ENCODE measurements at places on chromosomes 12 and 14.

DNA sequence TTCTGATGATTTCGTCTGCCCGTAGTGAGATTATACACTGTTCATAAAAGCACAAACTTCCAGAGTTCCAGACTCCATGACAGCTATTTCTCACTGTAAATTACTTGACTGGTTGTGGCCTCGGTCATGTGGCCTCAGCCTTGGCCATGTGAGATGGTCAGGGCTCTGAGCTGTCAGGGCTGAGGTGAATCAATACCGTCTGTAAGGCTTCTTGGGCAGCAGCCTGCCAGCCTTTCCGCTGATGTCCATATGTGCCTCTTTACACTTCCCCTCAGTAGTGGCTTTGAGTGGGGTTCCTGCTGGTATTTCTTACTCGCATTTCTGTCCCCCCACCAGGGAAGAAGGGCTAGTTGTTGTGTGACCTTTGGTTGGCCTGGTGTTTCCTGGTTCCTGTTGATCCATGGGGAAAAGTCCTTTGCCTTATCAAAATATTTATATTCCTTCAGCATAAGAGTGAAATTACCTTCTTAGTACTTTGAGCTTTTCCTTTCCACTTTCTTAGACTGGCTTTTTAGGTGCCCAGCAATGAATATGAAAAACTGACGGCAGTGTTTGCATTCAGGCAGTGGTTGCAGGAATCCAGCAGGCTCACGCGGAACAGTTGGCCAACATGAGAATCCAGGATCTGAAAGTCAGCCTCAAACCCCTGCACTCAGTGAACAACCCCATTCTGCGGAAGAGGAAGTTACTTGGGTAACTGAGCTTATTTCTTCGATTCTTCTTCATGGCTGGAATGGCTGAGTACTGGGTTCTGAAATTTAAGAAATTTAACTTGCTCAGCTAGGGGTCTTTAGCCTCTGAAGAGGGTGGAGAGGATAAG lies 46.1 kb downstream of the MAPKAPK5 start:
- no peak for DNase-seq

GRCh38 chr14:102241147-102241546 lies 63.8 kb downstream of the MOK start:
- DNase-seq: no peak

DNA sequence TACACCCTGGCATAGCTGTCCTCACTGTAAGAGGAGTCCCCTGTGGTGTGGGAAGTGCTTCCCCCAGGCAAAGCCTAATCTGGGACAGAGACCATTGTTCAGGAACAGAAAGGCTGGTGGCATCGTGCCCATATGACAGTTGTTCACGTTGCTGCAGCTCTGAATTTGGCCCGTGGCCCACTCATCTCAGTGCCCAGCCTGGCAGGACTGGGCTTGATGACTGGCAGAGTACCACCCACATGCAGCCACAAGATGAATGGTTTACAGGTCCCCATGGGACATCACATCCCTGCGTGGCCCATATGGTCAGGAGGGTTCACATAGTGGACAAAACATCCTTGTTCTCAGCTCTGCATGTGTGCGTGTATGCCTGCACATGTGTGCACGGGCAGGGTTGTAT lies 17.5 kb downstream of the IQSEC3 start:
- no peak for DNase-seq

GRCh38 chr14:27958757-27959156 lies 807.8 kb upstream of the FOXG1 start:
- no peak for DNase-seq

DNA sequence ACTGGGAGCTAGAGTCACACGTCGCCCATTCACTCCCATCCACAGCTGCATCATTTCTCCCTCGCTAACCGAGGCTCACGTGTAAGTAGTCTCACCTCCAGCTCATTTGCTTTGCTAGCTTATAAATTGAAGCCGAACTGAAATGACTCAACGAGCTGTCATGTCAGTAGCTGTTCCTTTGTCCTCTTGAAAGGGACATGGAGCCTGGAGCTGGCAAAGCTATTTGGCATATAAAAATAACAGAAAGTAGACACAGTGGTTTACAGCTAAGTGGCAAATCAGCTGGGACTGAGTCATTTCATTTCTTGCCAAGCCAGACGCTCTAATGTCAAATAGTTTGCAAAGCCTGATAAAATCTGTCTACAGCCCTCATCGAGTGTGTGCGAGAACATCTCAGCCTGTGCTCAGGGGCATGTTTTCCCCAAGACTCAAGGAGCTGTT lies 114.4 kb upstream of the TMEM233 start:
- DNase-seq: no peak

DNA sequence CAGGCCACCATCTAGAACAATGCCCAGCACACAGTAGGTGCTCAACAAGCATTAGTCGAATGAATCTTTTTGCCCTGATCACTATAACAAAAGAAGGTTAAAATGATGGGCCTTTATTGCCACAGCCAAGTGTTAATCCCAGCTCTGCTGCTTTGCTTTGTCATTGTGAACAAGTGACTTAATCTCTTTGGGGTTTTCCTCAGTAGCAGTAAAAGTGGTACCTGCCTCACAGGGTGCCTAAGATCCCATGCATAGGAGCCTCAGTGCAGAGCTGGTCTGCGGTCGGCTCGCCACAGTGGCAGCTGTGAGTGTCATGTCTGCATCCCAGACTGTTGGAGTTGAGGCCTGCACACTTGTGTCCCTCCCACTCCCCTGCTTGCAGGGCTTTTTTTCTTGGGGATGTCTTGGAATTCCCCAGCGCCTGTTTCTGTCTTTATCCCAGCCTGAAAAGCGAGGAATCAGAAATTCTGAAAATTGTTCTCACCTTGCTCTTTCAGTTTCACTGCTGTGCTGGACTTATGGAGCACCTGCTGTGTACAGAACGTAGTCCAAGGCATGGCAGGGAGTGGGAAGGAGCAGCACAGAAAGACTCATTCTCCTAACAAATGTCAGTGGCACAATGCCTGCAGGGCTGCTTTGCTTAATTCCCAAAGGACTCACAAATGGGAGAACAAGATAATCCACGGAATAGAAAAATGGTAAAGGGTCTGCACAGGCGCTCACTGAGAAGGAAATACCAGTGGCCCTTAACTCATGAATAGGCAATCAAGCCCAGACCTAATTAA lies 90.8 kb downstream of the EML1 start:
- no peak for DNase-seq

DNA sequence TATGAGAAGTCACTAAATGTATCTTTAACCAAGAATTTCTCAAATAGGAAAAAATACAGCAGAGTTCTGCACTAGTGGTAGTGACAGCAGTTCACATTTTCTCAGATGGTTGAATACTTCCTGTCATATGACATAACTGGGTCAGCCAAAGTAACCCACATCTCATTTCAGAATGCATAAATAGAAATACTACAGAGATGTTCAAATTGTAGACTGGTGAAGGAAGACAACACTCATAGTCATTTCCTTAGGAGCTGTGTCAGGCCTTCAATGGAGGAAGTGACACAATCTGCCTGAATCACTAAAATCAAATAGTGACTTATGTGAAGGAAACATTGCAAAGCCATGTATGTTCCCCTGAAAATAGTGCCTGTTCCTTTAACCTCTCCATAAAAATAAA lies 32.4 kb downstream of the FERMT2 start:
- no peak for DNase-seq

DNA sequence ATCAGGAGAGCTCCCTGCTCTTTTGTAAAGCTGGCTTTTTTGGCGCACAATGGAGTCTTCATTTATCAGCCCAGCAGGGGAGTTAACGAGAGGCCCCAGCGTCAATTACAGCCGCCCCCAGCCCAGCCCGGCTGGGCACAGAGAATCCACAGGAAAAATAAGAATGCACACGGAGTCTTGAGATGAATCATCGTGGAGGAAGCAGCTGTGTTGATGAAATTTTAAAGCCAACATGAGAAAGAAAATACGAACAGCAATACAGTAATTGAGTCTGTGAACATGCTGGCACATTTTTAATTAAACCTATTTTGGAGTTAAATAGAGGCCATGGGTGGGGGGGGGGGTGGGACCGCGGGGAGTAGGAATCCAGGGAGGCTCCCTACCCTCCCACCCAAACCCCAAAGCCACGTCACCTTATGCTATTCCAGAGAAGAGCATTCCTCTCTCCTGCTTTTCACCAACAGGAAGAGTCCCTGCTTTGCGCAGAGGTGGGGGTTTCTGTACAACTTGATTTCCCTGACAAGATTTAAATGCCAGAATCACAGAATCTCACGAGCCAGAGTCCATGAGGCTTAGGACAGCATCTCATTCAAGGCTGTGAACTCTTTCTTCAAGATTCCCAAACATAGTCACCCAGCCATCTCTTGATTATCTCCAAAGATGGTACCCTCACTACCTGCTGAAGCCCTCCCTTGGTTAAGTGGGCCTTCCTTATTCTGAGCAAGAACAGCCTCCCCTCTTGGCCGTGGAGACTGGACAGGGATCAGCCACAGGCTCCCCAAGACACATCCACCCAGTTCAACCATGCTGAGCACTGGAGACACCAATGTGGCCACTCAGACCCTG lies 50.3 kb downstream of the CCNK start:
- DNase-seq: no peak

- DNase-seq: no peak
These were observed 19.6 kb downstream of the SLC25A29 start for GRCh38 chr14:100286484-100287191.

- no peak for DNase-seq
These were observed 39.4 kb downstream of the SH2B3 start for GRCh38 chr12:111444925-111445725.

GRCh38 chr12:28742791-28743190 lies 406.3 kb upstream of the FAR2 start:
- no peak for DNase-seq

- no peak for DNase-seq
These were observed 4.9 kb downstream of the HNRNPA1 start for GRCh38 chr12:54285150-54286041.

DNA sequence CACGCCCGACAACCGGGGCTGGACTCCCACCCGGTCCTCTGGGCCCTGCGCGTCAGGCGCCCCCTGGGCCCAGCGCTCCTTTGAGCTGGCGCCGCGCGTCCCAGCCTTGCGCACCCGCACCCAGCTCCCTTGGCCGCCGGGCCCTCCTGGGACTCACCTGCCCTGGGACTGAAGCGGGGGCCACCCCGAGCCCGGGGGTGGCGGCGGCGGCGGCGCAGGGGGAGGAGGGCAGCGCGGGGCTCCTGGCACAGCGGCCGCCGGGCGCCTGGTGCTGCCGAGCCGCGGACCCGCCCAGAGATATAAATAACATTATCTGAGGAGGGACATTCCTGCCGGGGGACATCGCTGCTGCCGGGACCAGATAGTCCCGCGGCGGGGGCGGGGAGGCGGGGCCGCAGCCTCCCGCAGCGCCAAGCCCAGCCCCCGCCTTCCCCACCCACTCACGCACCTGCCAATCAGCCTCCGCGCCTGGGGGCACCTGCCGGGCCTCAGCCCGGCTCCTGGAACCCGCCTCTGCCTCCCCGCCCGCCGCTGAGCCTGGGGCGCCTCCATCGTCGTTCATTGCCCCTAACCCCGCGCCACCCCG lies at the start of gene SPTB:
Gene SPTB (minus strand): TSS at position 273 of the 586 bp plus-strand sequence. CDS start 56,813 bp downstream, outside the sequence.
- DNase-seq: no peak

- DNase-seq: no peak
These were observed 106.5 kb downstream of the ZC3H14 start for GRCh38 chr14:88669346-88669745.

DNA sequence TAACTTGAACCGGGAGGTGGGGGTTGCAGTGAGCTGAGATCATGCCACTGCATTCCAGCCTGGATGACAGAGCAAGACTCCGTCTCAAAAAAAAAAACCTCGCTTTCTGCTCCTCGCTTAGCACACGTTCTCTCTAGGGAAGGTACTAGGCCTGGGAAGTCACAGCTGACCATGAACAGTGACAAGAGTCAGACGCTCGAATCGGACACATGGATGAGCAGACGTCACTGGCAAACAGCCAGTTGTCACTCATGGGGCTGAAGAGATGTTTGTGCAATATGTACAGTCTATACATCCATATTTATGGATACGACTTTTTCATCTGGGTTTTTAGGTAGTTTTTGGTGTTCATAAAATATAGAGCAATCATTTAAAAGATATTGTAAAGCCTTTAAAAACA lies 19.4 kb downstream of the TCHP start:
- DNase-seq: no peak

- no peak for DNase-seq
These were observed 37.3 kb downstream of the PPTC7 start for GRCh38 chr12:110545812-110546211.

- no peak for DNase-seq
These were observed 1029.8 kb upstream of the TMEM132C start for GRCh38 chr12:127237151-127237550.

GRCh38 chr14:95236221-95236620 lies 78.9 kb upstream of the DICER1 start:
- DNase-seq: no peak

- no peak for DNase-seq
These were observed 74.2 kb downstream of the PPM1H start for GRCh38 chr12:62860501-62861411.

GRCh38 chr14:63290741-63291430 lies 27.8 kb downstream of the GPHB5 start:
- DNase-seq: no peak

DNA sequence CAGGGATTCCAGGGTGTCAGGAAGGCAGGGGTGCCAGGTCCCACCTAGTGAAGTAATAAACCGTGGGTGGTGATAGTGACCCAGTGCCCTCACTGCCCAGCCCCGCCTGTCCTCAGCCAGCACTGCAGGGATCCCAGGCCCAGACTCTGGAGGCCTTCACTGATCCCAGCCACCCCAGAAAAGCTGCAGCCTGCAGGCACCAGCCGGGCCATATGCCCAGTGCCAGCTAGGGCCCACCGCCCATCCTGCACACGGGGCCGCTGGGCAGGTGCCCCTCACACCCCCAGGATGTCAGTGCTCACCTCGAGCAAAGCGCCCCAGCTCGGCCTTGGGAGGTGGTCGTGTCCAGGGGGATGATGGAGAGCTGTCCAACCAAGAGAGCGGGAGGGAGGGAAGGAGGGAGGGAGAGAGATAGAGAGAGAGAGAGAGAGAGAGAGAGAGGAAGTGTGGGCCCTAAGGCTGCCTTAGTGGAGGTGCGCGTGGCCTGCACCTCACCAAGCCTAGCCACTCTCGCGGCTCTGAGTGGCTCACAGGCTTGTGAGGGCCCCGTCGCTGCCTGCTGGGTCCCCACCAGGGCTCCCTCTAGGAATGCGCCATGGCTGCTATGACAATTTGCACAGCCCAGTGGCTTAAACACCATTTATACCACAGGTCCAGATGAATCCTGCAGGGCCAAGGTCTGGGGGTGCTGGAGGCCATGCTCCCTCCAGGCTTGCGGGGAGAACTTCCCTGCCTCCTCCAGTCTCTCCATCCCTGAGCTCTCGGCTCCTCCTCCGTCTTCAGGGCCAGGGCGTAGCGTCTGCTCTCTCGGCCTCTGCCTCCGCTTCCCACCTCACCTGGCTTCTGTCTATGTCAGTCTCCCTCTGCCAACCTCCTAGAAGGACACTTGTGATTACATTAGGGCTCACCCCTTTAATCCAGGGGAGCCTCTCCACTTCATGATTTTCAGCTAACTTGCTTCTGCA lies 401.0 kb downstream of the TMEM121 start:
- no peak for DNase-seq

DNA sequence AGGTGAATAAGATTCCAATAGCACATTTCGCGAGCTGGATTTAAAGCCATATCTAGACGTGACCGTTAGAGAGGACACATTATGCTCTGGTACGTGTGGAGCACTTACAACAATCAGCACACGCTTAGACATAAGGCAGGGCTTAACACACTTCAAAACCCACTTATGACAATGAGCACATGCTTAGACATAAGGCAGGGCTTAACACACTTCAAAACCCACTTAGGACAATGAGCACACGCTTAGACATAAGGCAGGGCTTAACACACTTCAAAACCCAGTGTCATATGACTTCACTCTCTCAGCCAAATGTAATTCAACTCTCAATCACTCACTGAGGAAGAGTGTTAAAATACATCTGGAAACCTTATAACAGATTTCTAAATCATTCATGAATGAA lies 11.2 kb upstream of the PLD4 start:
- DNase-seq: no peak
